Activated T-helper 1 cell treated with anti-CD3 and anti-CD28 coated beads, Interleukin-2, amount 50 U/mL, for 16 hours (primary cell): ENCODE measurements at places on chromosomes 11 and 22.

GRCh38 chr22:27068121-27068520, 410.7 kb downstream of the MIAT start:
- DNase-seq: no peak

DNA sequence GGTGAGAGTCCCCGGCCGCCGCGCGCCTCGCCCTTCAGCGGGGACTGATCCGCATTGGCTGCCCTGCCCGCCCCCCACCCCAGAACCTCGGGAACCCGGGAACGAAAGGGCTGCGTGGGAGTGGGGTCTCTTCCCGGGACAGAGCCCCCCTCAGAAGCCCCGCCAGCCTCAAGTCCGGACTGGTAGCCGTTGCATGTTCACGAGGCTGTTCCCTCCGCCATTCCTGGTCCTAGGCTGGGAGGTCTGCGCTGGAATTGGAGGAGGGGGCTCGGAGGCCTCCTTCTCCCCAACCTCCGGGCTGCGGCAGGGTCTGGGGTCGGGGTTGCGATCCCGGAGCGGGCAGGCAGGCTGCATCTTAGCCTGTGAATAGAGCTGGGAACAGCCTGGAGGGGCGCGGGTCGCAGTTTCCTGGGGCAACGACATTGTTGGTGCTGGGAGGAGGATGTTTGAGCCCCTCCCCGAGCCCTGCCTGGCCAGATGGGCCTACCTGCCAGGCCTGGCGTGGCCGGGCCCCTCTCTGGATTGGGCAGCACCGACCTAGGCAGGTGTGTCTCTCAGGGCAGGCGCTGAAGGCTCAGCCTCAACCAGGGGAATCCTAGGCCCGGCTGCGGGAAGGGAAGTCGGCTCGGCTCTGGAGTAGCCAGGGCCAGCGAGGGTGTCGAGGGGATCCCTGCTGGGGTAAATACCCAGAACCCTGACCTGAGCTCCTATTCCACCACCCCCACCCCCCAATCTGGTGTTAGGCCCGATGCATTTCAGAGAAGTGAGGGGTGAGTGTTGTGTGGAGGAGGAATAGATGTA, 670 bp downstream of the MAPK8IP1 start:
- DNase-seq: no peak

DNA sequence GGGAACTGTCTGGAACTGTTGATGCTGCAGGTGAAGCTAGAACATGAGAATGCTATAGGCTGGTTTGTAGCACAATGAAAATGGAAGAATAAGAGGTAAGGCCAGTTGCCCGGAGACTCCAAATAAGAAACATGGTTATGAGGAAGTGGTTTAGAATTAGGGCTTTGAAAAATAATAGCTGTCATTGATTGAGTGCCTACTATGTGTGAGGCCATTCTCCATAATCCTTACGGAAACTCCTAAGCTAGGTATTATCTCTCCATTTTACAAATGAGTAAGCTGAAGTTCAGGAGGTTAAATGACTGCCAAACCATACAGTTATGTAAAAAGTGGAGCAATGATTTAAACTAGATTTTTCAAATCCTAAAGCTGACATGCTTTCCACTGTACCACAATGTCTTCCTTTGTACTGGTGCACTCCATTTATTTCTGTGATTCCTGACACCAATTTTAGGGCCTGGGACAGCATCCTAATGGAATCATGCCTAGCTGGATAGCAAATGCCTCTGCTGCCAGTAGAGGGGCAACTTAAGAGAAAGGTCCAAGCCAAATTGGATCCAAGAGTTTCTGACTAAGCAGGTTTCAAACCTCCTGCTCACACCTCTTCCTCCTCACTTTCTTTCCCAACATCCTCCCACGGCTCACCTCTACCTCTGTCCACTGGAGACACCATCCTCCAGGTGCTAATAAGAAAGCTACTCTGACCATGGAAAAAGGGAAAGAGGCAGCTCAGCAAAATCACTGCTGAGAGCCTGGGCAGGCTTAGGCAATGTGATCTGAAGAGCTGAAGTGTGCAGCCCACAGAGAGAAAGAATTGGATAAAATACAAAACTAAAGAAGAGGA, 46.9 kb upstream of the PICALM start:
- no peak for DNase-seq

- DNase-seq: no peak
Measured at GRCh38 chr22:21961886-21962654, 9.4 kb upstream of the PPM1F start.

- no peak for DNase-seq
Measured at GRCh38 chr11:35725885-35726284, 63.3 kb downstream of the TRIM44 start.
